Activated naive CD8-positive, alpha-beta T cell treated with anti-CD3 and anti-CD28 coated beads for 36 hours (primary cell): ENCODE measurements at places on chromosomes 2 and 18. TPM values are rescaled to one million over a fixed set of nuclear protein-coding genes. Genes with fewer than 3 reads are reported as not detected.

Gene EFHD1
- 0.78 TPM for total RNA-seq

Gene FAM110C
- 0.14 TPM for total RNA-seq

Gene FAM228A
- not detected for total RNA-seq

Gene TFPI
- total RNA-seq: not detected

Gene TUBA4B
- total RNA-seq: not detected

Gene ZNF385B
- not detected for total RNA-seq

Gene DOK6
- total RNA-seq: not detected

Gene SP5
- not detected for total RNA-seq

Gene MOGAT1
- not detected for total RNA-seq

Gene COBLL1
- 0.28 TPM for total RNA-seq

Gene ERMN
- total RNA-seq: 1.9 TPM

Gene CCDC178
- total RNA-seq: not detected

Gene GNLY
- total RNA-seq: 1.5 TPM

Gene ABCB11
- total RNA-seq: not detected

Gene HRH4
- total RNA-seq: not detected

Gene TUBA3D
- not detected for total RNA-seq

Gene KRTCAP3
- 7.4 TPM for total RNA-seq

Gene FKBP1B
- total RNA-seq: 1.0 TPM

Gene CD8B
- 268 TPM for total RNA-seq

Gene LYPD6
- total RNA-seq: not detected

Gene HOXD12
- total RNA-seq: not detected

Gene CXCR4
- total RNA-seq: 56.4 TPM

Gene VWC2L
- not detected for total RNA-seq

Gene NCOA1
- 19.2 TPM for total RNA-seq

Gene RUFY4
- 1.6 TPM for total RNA-seq

Gene DSC3
- total RNA-seq: 0.46 TPM

Gene MAP3K19
- not detected for total RNA-seq
